ENCODE measurements at places on chromosomes 6 and 20. TPM values are rescaled to one million over a fixed set of nuclear protein-coding genes. Genes with fewer than 3 reads are reported as not detected.

- H3K4me3 ChIP-seq, result no peak overlapping the region
- H3K27me3 ChIP-seq, result peaks cover 3% of the 10 kb centered on the region
- DNase-seq, result no peak
- peaks cover 23% of the 10 kb centered on the region for H3K4me1 ChIP-seq
These were observed 50.1 kb upstream of the RNF24 start for GRCh38 chr20:4065391-4065844.

- H3K27ac ChIP-seq, result no peak overlapping the region
- no peak for DNase-seq
- no peak overlapping the region for H3K4me3 ChIP-seq
- H3K27me3 ChIP-seq, result peaks cover 85% of the 10 kb centered on the region
These were observed 61.7 kb downstream of the GNAS-AS1 start for GRCh38 chr20:58788896-58789544.

DNA sequence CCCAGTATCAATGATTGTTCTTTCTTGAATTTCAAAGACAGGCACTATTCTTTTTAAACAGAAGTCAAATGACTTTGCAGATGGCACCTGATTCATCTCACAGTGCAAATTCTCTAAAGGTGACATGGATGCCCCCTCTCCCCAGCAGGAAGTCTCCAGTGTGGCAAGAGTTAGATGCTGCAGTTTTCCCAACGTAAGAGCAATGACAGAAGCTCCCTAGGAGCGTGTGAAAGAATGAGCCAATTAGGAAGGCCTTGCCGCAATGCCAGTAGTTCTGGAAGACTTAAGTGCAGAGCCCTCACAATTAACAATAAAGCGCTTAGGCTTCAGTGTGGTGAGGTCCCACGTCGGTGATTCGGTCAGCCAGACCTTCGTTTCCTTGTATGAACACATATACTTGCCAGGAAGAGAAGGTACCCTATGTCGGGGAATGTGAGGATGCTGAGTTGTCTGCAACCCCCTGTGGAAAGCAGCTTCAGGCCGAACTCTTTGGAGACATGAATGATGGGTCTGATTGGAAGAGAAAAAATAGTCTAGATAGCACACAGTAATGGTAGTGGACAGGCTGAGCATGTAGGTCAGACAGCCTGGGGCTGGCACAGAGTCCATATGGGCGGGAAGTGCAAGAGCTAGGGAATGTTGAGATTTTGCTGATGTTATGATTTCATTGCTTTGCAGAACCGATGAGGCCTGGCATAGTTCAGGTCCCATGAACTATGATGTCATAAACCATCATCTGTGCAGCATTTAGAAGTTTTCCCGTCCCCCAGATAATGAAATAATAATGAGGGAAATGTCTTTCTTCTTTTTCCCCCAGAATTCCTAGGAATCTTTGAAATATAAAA is 132.6 kb downstream of the PHACTR1 start:
- no peak for DNase-seq
- H3K4me3 ChIP-seq, result no peak overlapping the region
- H3K36me3 ChIP-seq, result no peaks in the 10 kb centered on the region
- H3K27me3 ChIP-seq, result no peaks in the 10 kb centered on the region
- no peak overlapping the region for H3K27ac ChIP-seq

The ADGRF1 gene
- total RNA-seq, result not detected

The CTCFL gene
- not detected for total RNA-seq

The KCNQ5 gene
- total RNA-seq, result not detected

GRCh38 chr20:50336661-50337060 is 146.0 kb downstream of the CEBPB start:
- DNase-seq, result no peak
- no peak overlapping the region for H3K4me3 ChIP-seq
- H3K27ac ChIP-seq, result no peak overlapping the region
- H3K27me3 ChIP-seq, result 0 out of 2 replicates have a peak, but pooled peaks cover 1% of the 10 kb centered on the region

DNA sequence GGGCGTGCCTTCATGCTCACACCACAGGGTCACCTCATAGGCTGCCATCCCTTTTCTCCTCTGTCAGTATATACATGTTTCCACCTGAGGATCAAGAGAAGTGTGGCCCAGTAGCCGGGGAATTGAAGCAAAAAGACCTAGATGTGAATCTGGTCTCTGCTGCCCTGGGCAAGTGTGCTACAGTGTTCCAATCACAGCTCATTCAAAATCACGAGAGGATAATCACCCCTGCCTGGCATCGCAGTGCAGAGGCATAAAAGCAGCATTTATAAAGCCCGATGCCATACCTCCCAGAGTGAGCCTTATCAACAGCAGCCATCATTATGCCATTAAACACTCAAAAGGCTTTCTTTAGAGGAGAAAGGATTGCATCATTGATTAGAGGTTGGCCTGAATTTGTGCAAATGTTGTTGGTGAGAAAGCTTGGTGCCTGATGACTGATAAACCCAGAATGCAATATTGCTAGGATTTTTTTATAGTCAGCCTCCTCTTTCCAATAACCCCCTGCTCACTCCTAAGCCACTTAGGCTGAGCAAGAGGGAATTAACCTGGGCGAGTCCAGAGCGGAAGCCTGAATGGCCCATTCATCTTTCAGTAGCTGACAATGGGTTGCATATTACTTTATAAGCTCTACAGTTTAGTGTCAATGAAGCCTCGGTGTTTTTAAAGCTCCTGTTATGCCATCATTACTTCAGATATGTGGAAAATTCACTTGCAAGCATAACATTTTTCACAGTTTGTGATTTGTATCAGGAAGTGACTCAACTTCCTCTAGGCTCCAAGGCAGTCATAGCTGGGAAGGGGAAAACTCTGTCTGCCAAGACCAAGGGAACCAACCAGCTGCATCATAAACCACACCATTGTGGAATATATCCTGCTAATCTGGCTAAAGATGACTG is 92.5 kb upstream of the NXT1 start:
- no peak overlapping the region for H3K4me3 ChIP-seq
- no peaks in the 10 kb centered on the region for H3K4me1 ChIP-seq
- H3K27me3 ChIP-seq, result peaks cover 5% of the 10 kb centered on the region
- no peak for DNase-seq

The GSTA1 gene
- 282 TPM for total RNA-seq

DNA sequence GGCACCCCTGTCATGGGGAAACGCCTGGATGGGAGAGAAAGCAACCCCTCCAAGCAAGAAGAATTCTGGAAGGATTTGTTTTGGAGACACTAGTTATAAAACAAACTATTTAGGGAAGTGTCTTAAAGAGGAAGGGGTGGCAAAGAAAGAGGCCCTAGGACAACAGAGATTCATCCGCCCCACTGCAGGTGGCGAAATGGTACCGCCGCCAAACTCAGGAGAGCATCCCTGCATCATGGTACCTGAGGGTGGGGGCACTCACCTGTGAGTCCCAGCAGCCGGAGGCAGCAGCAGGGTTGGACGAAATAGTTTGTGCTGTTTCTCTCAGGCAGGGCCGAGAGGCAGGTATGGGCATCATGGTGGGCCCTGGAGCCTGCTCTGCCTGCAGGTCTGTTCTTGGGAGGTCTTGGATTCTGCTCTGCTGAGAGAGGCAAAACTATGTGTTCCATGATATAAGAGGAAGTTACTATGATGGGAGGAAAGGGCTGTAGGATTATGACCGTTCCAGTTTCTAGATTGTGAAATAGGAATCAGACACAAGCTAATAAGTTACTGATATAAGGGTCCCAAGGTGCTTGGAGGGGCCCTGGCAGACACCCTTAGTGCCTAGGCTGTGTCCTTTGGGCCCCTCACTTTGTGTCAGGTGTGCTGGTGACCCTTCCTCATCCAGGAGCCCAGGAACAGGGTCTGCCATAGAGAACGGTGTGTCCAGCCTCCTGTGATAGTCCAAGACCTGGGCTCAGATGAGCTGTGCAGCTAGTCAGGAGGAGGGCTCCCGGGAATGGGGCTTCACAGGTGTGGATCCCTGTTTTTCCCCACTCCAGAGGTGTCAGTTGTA is 20.4 kb downstream of the SIRPD start:
- no peaks in the 10 kb centered on the region for H3K36me3 ChIP-seq
- no peak overlapping the region for H3K4me3 ChIP-seq
- no peaks in the 10 kb centered on the region for H3K4me1 ChIP-seq
- 0 out of 3 replicates have a peak, but pooled peaks cover 9% of the 10 kb centered on the region for H3K27me3 ChIP-seq

The RHAG gene
- not detected for total RNA-seq

GRCh38 chr20:23585808-23586734 is 17.8 kb upstream of the CST9L start:
- H3K36me3 ChIP-seq, result no peaks in the 10 kb centered on the region
- peaks cover 66% of the 10 kb centered on the region for H3K4me1 ChIP-seq
- no peaks in the 10 kb centered on the region for H3K27me3 ChIP-seq
- peak overlapping the region; percentile 80 for H3K27ac ChIP-seq

DNA sequence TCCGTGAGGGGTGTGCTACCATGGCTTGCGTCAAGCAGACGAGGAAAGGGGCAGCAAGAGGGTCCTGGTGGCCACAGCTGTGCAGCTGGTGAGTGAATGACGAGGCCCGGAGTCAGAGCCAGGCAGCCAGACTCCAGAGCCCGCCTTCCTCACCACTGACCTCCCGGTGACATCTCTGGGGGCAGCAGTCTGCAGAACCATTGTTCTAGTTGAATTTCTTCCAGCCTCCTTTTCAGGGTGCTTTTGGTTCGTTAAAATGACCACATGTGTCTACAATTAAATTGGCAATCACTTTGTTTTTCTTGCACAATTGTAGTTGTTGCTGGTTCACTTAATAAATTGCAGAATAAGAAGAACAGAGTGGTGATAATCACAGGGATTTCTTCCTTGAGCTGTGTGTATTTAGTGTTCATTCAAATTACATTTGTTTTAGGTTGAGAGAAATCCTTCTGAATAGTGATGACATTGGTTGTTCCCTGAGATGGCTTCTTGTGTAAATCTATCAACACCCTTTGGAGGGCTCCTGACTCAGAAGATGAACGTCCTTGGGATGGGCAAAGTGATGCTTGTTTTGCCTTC is 96.4 kb downstream of the TULP4 start:
- peaks cover 12% of the 10 kb centered on the region for H3K4me1 ChIP-seq
- H3K36me3 ChIP-seq, result peaks cover 13% of the 10 kb centered on the region
- no peak overlapping the region for H3K27ac ChIP-seq
- H3K4me3 ChIP-seq, result no peak overlapping the region

The SIRPA gene
- total RNA-seq, result 17.6 TPM

GRCh38 chr6:17959302-17959701 is 28.1 kb downstream of the KIF13A start:
- no peak overlapping the region for H3K27ac ChIP-seq
- no peak overlapping the region for H3K4me3 ChIP-seq
- no peaks in the 10 kb centered on the region for H3K36me3 ChIP-seq
- no peaks in the 10 kb centered on the region for H3K27me3 ChIP-seq
- H3K4me1 ChIP-seq, result no peaks in the 10 kb centered on the region

DNA sequence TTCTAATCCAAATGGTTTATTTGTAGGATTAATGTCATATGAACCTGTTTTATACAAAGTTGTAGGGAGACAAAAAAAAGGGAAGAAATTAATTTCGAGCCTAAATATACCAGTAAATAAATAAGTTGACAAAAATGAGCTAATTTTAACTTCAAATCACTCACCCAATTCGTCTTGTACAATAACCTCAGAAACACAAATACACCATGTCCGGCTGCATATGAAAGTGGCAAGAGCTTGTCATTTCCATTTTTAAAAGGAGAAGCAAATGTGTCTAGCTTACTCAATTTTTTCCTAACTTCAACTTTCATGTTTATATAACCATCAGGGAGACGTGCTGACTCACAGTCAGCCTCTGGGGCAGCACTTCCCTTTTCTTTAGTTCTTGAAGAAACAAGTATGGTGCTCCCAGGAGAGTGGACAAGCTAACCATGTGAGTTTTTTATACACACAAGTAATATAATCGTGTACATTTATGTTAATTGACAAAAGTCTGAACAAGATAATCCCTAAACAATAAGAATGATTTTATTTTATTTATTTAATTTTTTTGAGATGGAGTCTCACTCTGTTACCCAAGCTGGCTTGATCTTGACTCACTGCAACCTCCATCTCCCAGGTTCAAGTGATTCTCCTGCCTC is 55.5 kb upstream of the SGK1 start:
- no peak overlapping the region for H3K4me3 ChIP-seq
- no peaks in the 10 kb centered on the region for H3K36me3 ChIP-seq
- no peak for DNase-seq
- H3K4me1 ChIP-seq, result no peaks in the 10 kb centered on the region
